DMS 273 treated with DMSO at 0.1 percent for 48 hours (cell line): ENCODE measurements at places on chromosomes 5 and 9.

DNA sequence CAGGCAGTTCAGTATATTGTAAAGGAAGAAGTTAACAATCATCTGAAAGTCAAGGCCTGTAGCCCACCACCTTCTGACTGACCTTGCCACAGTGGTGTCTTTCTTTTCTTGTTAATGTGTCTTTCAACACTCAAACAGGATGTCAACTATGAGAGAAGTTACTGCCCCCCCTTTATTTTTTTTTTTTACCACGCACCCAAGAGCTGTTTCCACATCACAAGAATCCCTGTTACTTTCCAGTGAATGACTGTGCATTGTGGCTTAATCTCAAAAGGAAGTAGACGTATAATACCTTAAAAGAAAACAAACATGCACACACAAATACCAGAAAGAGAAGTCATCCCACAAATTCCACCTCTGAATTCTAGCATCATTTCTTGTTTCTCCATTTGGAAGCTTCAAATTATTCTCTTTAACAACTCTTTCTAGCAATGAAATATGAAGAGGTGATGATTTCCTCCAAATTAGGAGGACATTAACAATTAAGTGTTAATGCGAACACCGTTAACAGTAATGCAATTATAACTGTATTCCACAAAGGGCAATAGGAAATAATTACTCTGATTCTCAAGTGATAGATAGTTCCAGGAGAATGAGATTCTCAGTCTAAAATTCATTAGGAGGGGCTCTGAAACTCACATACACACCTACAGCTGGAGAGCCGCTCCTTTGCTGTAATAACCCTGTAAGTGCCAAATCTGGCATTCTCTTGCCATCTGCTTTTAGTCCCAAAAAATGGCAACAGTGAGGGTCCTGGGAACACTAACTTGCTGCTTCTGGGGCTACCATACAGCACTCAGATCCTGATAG is 201.0 kb downstream of the EFNA5 start:
- no peak for DNase-seq

DNA sequence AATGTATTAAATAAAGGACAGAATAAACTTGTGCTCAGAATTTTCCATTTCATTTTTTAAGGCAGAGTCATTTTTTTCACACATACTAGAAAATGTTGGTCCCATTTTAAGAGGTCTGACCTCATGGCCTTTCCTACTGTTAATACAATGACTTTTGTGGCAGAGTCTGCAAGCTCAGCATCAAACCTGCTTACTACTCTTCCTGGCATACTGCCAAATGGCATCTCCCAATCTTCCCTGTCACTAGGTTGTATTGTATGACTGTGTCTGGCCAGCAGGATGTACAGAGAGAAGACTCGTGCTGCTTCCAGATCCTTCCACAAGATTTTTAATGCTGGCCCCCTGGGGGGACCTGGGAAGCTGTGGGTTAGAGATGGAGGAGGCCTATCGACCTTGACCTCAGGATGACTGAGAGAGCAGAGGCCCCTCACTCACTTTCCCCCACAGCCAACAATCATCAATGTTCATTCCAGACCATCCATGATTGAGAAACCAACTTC is 64.7 kb downstream of the BARX1 start:
- DNase-seq: no peak

GRCh38 chr9:109780453-109781033 is 545 bp downstream of the PALM2AKAP2 start:
- no peak for DNase-seq

DNA sequence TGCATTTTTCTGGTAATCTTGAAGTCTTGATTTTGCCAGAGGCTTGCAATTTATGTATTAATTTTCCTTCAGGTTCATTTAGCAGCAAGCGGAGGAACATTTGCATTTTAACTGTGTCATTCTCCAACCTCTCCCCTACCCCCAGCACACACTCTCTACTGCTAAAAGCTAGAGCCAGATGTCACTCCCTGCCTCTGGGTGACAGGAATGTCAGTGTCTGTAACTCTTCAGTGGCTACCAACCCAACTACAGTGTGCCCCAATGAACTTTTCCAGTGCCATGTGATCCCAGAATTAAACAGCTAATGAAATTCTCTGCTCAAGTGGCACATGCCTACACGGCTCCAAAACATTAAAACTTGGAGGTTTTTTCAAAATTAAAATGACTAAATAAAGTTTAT is 260.3 kb downstream of the GOLPH3 start:
- no peak for DNase-seq

DNA sequence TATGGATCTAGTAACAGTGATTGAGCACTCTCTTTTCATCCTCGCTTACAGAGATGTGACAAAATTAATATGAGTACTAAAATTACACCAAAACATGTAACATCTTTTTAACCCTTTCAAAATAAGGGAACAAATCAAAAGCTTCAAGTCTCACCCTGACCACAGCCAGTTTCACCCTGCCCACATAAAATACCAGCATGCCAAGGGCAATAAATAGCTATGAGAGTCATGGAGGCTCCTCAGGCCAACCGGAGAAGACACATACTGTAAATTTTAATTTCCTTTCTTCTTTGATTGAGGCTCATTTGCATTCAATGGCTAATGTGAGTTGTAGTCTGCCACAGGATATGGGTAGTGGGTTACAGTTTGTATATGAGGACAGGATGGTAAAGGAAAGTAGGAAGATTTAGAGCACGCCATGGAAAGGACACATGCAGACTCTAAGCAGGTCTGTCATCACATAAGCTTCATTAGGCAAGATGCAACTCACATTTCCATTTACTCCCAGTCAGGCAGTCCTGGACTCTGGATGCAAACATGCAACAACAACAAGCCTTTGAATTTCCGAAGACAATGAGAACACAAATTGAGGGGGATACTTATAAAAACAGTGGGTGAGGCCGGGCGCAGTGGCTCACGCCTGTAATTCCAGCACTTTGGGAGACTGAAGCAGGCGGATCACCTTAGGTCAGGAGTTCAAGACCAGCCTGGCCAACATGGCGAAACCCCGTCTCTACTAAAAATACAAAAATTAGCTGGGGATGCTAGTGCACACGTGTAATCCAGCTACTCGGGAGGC is 11.3 kb downstream of the IL4 start:
- no peak for DNase-seq

DNA sequence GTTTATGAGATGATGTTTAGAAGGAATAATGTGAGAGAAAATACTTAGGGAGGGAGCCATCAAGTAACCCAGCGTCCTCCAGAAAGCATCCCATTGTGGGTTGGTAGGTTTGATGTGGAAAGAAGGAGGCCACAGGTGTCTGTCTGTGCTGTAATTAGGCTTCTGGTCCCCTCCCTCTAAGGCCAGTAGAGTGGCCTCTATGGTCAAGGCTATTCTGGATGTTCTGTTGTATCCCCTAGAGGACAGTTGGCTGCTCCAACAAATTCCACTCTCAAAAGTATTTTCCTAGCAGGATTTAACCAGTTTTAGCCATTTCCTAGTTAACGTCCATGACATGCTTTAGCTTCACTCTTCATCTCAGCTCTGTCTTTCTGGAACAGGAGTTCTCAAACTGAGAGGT is 106.5 kb downstream of the EGFLAM start:
- DNase-seq: no peak

DNA sequence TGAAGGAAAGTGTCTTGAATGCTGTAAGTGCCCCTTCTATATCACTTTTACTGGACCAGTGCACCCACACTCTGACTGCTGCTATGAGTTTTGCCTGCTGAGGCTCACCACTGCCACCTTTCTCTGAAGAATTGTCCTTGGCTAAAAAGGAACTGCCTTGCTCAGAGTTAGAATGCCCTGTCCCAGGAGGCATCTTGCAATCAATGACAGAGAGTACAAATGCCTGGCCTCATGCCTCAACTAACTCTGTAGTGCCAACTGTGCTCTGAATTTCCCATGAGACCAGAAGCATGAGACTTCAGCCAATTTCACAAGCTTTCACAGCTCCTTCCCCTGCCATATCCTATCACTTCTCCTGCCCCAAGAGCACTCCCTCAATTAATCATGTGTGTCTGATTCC is 569.7 kb downstream of the ZNF608 start:
- DNase-seq: no peak
